ENCODE measurements at places on chromosomes 6 and 20.
A peak's percentile ranks its signal among the peaks of the same experiment; 100 is the strongest.

- DNase-seq: no peak
Measured at GRCh38 chr6:43702171-43702533, 14.6 kb upstream of the MRPS18A start.

- DNase-seq: no peak
Measured at GRCh38 chr20:14488756-14489479, 151.5 kb upstream of the FLRT3 start.

GRCh38 chr20:3407771-3408637, 535 bp upstream of the DNAAF9 start:
- DNase-seq: peak; percentile 50

DNA sequence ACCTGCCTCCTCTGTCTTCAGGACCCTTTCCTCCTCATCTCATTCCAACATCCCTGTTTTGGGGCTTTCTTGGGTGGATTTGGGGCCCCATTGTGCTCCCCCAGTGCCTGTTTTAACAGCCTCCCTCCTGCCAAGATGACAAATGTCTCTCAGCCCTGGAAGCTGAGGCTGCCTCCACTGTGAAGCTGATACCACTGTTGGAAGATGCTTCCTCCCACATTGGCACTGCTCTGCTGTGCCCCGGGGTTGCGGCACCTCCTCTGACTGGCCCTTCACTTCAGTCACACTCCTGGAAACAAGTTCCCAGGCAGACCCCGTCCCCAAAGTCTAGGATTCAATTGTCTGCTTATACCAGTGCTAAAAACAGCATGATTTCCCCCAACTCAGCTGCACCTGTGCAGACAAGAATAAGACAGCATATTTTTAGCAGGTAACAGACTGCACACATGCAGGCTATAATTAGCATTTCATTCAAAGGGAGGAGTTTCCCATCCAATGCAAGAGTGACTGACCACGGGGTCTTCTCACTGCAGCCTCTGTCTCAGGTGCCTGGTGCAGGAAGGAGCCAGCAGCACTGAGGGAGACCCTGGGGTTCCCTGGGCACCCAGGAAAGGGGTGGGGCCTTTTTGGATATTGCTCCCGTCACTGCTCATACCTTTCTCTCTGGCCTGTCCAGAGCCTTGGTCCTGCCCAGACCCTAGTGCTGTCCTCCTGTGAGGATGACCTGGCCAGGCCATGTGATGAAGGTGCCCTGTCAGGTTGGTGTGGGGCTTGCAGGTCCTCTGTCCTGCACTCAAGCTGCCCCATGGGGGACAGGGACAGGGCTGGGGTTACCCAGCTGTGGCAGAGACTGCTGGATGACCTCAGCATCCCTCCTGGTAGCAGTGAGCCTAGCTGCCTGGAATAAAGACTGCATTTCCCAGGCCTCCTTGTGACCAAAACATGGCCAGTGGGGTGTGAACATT, 31.5 kb upstream of the SULF2 start:
- no peak for DNase-seq

DNA sequence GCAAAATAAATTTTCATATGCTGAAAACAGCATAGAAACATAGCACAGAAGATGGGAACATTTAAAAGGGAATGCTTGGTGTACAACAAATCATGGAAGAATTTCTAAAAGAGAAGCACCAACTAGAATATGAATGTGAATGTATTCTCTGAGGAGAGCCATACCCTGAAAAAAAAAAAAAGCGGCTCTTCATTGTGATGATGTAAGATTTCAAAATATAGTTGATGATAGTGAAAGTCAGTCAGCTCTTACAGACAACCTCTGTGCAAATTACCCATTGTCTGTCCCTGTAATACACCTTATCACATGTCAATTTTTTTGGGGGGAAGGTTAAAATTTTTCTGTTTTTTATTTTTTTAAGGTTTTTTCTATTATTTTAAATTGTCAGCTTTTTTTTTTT, 58.6 kb upstream of the PTCHD4 start:
- DNase-seq: no peak

GRCh38 chr20:47456952-47457724, 44.5 kb upstream of the NCOA3 start:
- no peak for DNase-seq

- DNase-seq: no peak
Measured at GRCh38 chr20:13995841-13996240, 525 bp downstream of the MACROD2 start.

DNA sequence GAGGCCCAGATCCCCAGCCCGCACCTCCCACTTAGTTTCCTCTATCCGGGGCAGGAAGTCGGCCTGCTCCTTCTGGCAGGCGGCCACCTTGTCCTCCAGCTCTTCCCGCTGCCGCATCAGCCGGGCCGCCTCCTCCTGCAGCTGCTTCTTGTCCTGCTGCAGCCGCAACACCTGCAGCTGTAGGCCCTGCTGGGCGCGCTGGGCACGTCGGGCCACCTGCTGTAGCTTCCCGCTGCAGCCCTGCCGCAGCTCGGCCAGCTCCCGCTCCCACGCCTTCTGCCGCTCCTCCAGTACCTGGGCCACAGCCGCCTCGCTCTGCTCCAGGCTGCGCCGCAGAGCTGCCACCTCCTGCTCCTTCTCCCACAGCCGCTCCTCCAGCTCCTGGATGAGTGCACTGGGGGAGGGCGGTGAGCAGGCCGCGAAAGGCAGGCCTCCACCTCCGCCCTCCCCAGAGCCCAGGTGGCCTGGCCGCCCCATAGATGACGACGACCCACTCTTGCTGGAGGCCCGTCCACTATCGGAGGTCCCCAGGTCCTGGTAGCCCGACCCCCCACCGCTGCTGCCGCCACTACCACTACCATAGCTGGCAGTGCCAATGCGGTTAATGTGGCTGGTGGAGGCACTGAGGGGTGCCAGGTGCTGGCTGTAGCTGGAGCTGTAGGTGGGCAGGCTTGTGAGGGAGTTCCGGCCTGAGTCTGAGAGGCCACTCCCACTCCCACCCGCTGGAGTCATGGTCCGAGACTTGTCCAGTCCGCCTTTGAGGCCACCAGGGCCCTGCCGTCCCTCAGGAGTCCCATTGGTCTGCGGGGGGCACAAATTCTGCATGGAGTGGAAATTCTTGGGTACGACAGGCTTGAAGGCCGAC, 6.0 kb upstream of the FASTKD5 start:
- DNase-seq: no peak

GRCh38 chr20:2699775-2700413, 7.3 kb downstream of the EBF4 start:
- no peak for DNase-seq

GRCh38 chr20:48736636-48737035, 91.2 kb downstream of the PREX1 start:
- DNase-seq: no peak

DNA sequence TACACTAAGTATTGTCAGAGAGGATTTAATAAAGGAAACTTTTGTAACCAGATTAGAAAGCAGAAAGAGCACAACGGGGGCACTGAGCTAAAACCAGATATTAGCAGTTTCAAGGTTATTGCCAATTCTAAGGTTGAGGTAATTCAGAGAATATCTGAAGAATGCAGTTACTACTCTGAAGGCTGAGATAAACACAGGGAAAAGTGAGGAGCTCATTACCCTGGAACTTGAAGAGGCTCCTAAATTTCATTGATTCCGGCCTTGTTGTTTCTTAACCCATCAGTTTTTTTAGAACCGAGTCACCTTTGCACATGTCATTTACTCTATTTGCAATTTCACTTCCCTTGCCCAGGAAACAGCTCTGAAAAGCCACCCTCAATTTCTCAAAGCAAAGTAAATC, 72.4 kb upstream of the BTBD3 start:
- DNase-seq: no peak

DNA sequence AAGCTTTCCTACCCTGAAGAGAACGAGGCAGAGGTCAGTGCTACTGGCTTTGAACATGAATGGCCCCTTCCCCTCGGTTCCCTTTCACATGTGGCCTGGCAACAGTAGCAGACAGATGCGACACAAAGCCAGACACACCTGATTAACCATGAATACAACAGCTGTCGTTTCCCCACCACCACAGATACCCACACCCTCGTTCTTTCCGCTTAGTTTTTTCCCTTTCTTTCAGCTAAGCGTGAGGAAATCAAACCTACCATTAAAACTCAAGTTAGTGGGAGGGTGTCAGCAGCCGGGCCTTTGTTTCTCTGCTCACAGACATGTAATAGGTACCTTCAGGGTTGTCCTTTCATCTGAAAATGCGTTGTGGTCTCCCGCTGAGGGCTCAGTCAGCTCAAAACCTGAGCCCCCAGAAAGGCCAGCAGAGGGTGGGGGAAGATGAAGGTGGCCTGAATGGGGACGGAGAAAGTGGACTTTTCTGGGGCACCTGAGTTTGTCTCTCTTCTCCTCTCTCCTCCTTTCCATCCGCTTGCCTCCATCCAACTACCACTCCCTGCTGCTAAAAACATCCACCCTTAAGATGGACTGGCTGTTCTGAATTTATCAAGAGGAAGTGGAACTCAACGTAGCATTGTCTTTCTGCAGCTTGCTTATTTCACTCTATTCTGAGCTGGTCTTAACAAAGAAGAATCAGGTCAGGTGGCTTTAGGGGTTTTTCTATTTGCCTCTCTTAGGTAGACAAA, 516.6 kb upstream of the JARID2 start:
- no peak for DNase-seq

DNA sequence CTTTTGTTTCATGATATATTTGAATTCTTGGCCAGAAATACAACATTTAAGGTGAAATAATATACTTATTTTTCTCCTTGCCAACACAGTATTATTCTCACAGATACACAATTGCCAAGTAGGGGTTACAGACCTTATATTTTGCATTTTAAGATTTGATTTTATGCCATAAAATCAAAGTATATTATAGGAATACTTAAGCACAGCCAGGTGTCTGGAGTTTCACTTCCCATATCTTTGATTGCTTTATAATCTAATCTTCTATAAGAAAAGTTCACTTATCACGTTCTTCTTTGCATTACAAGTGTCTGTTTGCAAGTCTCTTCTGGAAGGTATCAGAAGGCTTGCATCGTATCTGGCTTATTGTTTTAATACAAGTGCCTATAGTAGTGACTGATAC, 327.7 kb upstream of the MANEA start:
- DNase-seq: no peak

GRCh38 chr6:150907383-150907782, 41.9 kb downstream of the MTHFD1L start:
- no peak for DNase-seq

GRCh38 chr6:72461144-72461543, 160.7 kb upstream of the KCNQ5 start:
- DNase-seq: no peak

GRCh38 chr6:52995913-52996645, 995 bp upstream of the GSTA4 start:
- peak; percentile 11 for DNase-seq

DNA sequence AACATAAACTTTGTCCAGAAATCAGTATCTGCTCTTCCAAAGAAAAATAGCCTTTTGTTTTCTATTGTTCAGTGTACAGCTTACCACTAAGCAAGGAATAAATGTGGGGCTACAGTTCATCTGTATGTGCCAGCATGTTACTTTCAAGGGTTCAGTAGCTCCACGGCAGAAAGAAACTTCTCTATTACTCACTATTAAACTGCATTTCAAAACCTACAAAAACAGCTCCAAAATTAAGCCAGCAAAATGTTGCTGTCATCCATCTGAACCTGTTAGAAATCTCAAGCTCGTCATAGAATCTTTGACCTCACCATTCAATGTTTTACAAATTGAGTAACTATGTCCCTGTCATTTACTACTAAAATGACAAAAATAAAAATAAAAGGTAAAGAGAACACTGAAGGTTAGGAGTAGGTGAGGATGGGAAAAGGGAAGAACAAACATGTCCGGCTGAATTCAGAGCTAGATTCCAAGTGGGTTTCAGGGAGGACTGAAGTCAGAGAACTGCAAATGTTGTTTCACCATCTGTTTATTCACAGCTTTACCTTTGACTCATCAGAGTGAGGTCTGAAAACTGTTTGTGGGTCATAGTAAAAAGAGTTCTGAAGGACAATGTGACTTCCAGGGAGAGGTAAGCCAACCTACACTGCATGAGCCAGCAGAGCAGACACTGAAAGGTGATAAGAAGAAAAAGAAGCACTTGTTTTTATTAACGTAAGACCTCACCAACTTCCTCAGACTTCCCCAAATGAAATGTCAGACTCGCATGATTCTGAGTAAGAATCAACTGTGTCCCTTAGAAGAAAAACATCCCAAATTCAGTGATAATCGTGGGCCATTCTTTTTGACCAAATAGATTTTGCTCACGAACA, 62.0 kb downstream of the ATXN1 start:
- DNase-seq: no peak

DNA sequence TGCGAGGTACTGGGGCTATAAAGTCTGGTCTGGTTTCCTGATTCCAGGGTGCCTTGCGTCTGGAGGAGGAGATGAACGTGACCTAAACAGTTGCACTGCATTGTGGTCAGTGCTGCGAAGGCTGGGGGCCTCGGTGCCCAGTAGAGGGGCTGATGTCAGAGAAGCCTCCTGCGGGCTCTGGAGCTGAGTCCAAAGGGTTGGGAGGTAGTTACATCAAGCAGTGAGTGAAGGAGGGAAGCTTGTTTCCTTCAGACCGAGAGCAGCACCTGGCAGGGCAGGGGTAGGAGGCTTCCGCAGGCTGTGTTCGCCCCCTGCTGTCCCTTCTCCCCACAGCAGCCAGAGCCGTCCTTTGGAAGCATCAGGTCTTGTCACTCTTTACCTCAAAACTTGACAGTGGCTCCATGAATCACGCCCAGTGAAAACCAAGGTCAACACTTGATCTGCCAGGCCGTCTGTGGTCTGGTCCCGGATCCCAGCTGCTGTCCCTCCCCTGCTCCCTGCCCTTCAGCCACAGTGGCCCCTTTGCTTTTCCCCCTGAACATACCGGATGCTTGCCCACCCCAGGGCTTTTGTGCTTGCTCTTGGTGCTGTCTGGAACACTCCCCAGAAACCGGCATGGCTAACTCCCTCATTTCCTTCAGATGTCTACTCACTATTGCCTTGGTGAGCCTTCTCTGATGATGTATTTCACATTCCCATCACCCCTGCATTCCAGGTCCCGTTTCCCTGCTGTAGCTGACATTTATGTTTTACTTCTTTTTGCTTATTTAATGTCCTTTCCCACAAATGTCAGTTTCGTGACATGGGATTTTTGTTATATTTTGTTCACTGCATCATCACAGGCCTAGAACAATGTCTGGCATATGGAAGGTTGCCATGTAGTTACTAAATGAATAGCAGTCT, 7.0 kb downstream of the DYNLRB1 start:
- DNase-seq: peak; percentile 35

All from activated CD4-positive, alpha-beta T cell treated with anti-CD3 and anti-CD28 coated beads for 1 hour (primary cell).